ENCODE measurements at places on chromosomes 5 and 9.

DNA sequence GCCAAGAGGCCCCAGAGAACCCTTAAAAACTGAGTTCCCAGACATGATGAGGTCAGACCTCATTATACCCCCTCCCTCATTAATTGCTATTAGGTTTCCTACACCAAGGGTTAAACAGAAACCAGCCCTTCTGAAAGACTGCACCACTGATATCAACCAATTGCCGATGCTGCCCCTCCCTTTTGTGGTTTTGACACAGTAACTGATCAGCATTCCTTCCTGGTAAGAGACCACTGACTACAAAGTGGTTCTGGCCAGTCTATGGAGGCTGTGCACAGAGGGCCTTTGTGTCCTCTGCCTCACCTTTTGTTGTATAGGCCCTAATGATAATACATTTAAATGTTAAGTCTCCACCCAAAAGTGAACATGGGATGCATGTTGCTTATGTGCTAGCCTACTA is 201.5 kb downstream of the FRMD3 start:
- DNase-seq, result no peak

DNA sequence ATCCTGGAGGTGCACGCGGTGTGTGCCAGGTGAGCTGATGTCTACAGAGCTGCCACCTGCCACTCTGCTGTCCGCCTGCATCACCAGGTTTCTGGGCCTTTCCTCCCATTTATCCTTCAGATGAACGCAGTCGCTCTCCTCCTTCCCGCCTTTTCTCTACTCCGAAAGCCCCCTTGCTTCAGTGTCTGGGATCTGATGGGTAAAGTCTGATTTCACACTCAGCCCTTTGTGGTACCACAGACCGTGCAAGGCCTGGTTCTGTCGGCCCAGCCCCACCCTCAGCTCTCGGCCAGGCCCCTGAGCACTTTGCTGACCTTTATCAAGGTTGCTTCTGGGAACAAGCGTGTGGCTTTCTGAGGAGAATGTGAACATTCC is 32.5 kb downstream of the GLT6D1 start:
- DNase-seq, result no peak

- DNase-seq, result no peak
These were observed 71.5 kb downstream of the DOCK8 start for GRCh38 chr9:286071-286740.

GRCh38 chr5:88883836-88884607 is 1.0 kb upstream of the MEF2C start:
- DNase-seq, result no peak

DNA sequence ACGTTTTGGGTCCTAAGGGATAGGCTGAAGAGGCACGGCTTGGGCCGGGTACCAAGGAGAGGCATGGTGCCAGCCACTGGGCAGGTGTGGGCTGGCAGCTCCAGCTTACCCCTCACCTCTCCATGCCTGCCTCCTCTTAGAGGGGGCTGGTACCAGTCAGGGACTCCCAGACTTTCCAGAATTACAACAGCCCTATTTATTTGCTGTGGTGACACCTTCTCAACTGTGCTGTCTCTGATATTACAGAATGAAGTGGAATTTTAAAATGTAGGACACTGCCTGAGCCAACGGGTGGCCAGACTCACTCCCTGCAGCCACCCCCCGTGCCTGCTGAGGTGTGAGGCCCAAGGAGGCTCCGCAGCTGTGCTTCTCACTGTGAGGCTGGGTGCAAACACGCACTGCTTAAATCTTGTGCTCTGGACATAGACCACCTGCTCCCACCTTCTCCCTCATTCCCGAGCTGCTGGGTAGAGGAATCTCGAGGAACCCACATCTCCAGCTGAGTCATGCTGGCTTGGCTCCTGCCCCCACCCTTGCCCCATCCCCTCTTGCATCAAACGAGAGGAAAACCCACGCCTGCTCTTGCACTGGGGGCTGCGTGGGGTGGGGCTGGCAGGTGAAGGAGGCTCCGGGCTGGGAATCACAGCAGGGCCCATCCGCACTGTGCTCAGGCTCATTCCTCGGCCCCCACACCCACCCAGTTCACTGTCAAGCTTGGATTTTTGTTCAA is 47.9 kb downstream of the PRRT1B start:
- DNase-seq, result no peak

GRCh38 chr9:4499917-4500316 is 9.6 kb downstream of the SLC1A1 start:
- no peak for DNase-seq

- DNase-seq, result no peak
These were observed 29.7 kb downstream of the TEX10 start for GRCh38 chr9:100322954-100323536.

DNA sequence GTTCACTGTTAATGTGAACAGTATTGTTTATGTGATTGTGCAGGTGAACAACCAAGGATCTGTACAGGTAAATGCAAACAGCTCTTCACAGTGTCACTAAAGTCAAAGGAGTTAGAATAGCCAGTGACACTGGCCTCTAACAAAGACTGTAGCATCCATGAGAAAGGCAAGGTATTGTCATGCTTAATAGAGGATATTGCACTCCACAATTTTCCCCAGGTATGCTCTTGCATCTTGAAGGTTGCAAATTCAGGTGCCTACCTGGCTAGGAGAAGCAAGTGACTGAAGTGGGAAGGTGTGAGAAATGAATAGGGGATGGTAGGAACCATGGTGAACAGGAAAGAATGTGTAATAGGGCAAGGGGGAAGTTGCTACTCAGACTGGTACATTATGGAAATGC is 101.2 kb upstream of the EFNA5 start:
- no peak for DNase-seq

DNA sequence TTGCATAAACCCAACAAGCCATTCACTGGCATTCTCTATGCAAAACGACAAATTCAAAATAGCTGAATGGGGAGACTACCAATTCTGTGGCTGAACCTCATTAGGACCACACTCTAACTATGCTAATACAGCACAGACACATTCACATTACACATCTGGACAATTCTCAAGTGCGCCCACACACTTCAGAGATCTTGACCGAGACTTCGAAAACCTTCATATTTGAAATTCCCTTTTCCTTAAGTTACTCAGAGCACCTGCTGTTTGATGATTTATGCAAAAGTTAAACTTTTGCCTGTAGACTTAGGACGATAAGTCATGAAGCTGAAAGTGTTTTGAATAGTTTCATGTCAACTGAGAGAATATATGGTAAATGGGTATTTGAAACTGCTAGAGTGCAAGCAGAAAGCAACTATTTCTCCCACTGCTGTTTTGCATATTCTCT is 111.9 kb downstream of the FBN2 start:
- no peak for DNase-seq

DNA sequence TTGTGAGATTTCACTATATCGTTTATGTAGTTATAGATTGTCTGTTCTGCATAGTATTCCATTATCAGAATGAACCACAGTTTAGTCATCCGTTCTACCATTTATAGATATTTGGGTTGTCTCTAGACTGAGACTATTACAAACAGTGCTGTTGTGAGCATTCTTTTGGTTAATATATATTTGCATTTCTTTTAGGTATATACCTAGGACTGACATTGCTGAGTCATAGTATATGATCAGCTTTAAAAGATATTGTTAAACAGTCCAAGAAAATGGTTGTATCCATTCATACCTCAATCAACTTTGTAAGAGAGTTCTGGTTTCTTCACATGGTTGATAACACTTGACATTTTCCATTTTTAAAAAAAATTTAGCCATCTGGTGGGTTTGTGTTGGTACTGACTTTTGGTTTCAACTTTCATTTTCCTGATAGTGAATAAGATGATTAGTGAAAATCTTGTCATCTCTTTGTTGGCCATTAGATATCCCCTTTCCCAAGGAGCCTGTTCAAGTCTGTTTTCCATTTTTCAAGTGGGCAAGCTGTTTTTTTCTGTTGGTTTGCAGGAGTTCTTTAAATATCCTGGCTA is 22.9 kb upstream of the ADAM19 start:
- no peak for DNase-seq

- DNase-seq, result no peak
These were observed 51.5 kb downstream of the HRH2 start for GRCh38 chr5:175709276-175709781.

- peak; percentile 68 for DNase-seq
These were observed 99.4 kb downstream of the C5orf15 start for GRCh38 chr5:133868946-133869518.

DNA sequence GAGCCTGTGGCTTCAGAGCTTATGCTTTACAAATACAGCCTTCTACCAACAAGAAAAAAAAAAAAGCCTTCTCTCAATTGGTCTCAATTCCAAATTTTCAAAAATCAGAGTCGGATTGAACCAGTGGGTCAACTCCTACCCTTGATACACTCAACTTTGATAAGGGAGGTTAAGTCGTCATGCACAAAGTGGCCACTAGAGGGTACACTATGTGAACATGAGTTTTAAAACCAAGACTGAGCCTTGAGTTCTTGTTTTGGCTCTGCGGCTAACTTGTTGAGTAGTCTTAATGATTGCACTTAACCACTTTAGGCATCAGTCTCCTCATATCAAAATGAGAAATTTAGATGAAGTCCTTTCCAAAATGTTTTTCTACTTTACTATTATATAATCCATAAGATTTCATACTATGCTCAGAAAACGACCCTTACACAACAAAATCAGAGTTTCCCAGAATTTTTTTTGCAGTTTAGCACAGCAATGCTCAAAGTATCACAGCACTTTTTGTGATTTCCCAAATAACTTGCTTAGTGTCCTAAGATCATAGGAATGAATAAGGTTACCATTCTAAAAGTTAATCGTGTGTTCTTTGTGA is 92.9 kb upstream of the MTAP start:
- no peak for DNase-seq

GRCh38 chr5:14489643-14490042 is 91.9 kb upstream of the OTULINL start:
- no peak for DNase-seq

DNA sequence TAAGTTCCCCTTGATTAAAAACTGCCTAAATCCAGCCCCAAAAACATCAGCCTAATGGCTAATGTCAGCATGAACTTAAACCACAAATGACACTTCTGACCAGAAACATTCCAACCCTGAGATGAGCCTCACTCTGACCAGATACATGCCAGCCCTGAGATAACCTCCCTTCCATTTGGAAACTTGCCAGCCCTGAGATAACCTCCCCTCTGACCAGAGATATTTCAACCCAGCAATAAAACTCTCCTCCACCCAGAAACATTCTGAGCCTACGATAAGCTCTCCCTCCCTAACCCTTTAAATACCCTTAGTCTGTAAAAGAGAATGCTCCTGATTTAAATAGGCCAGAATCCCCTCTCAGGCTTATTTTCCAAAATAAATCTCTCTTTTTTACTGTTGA is 1035.7 kb upstream of the NUDT12 start:
- no peak for DNase-seq

DNA sequence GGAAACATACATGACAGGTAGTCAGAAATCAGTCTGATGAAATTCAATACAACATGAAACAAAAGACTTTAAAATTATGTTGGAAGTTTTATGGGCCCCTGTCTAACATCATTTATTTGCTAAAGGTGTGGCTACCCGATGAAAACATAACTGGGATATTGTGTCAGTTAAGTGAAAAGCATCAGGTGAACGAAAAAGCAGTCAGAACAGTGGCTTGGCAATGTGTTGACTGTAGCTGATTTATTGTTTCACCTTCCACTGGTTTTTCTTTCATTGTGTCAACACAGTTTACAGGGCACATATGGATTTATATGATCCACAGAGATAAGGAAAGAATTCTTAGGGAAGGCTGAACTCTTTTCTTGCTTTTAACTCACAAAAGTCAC is 429.6 kb upstream of the ZNF608 start:
- no peak for DNase-seq

DNA sequence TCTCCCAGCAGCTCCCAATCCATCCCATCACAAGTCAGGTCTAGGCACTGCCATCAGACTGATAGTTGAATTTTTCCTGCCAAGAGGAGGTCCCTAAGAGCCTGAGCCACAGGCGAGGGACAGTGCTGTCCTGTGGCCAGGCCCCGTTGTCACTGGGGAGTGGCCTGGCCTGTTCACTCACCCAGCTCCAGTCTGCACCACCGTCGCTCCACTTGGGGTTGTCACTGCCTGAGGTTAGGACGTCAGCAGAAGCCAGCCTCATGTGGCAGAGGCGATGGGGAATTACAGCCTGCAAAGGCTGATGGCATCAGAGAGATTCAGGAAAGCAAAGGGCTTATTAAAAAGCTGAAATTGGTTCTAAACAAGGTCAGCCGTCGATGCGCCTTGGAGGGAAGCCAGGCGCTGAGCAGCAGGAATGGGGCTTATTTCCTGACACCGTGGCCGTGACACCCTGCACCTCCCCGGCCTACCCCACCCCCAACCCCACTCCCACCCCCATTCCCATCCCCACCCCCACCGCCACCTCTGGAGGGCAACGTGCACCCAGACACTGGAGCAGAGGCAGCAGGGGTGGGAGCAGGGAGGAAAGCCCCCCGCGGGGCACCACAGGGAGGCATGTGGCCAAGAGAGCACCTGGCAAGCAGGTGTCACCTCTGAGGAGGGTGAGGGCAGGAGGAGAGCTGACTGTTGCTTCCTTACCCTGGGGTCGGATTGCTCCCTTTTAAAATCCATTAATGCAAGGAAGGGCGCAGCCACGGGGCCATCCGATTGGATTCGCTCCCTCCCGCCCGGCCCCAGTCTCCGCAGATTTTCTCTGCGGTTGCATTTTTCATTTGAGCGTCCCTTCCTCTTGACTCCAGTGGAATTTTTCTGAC is 3.1 kb upstream of the DBH start:
- DNase-seq, result no peak

DNA sequence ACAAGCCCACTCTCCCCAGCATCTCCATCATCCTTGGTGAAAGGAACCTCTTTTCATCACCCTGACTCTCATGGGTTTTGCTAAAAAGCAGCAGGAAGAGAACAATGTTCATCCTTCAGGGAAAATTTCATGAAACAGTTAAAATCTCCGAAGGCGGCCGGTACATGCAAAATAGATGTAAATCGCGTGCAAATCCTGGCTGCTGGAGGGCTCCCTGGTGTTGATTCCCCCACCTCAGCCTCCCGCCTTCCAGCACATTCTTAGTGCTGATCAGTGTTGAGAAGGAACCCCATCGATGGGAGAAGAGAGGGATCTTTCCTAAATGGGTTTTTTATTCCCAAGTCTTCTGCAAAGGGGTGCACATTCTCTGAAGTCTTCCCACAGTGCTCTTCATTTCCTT is 8.7 kb upstream of the GFI1B start:
- DNase-seq, result no peak

- DNase-seq, result no peak
These were observed 148.5 kb downstream of the KIAA0825 start for GRCh38 chr5:94469894-94470329.

GRCh38 chr5:173089581-173089980 is 33.4 kb downstream of the CREBRF start:
- DNase-seq, result no peak

- no peak for DNase-seq
These were observed 45.3 kb downstream of the PAM start for GRCh38 chr5:102800427-102800826.
